ENCODE measurements at places on chromosomes 11 and 22.
A peak's percentile ranks its signal among the peaks of the same experiment; 100 is the strongest.

GRCh38 chr11:116791002-116791812 lies 472 bp downstream of the APOA5 start:
- no peak overlapping the region for H3K27ac ChIP-seq
- no peak overlapping the region for H3K4me3 ChIP-seq
- DNase-seq, result peak; percentile 77
- H3K27me3 ChIP-seq, result no peaks in the 10 kb centered on the region

GRCh38 chr11:101864098-101864497 lies 50.7 kb upstream of the CEP126 start:
- H3K4me1 ChIP-seq, result no peaks in the 10 kb centered on the region
- no peak overlapping the region for H3K4me3 ChIP-seq
- DNase-seq, result no peak

DNA sequence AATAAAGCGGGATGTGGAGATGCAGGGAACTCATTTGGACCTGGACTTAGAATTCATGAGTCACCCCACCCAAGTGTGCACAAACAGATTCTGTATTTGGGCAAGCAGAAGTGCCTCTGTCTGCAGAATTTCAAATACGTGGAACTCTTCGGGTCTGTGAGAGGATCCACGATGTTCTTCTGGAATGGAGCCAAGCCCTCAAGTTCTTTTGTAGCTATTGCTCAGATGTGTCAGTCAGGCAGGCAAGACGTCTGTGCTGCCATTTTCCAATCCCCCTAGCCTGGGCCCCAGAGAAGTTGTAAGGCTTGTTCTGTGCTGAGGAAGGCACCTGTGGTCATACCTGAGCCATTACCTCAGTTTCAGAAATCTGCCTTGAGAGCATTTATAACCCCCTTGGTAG lies 132.8 kb upstream of the RASSF10 start:
- no peak overlapping the region for H3K4me3 ChIP-seq
- no peak overlapping the region for H3K27ac ChIP-seq
- H3K4me1 ChIP-seq, result no peaks in the 10 kb centered on the region
- no peaks in the 10 kb centered on the region for H3K36me3 ChIP-seq

DNA sequence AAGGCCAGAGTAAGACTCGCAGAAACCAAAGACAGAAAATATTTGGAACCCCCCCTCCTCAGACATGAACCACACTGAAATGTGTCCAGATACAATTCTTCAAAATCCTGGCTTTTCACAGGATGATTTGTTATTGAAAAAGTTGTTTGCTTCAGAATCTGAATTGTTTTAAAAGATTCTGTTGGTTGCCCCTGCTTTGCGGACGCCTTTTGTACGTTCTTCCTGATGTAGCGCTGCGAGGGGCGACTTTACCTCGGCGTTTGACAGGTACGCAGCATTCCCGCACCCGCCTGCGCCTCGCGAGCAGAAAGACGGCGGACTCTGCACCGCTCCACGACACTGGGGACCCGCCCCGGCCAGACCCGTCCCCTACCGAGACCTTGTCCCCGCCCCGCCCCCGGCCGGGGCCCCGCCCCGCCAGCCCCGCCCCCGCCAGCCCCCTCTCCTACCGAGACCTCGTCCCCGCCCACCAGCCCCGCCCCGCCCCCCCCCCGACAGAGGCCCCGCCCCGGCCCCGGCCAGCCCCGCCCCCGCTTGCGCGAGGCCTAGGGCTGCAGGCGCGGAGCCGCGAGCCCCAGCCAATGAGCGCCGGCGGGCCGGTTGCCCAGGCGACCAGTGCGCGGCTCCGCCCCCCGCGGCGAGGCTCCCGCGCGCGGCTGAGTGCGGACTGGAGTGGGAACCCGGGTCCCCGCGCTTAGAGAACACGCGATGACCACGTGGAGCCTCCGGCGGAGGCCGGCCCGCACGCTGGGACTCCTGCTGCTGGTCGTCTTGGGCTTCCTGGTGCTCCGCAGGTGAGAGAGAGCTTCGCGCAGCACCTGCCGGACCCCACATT lies at the start of gene GLB1L2:
TSS of gene GLB1L2 (plus strand) at position 635 of the 835 bp plus-strand sequence. CDS start at position 709, 74 bp downstream.
- H3K4me3 ChIP-seq, result peak within 1 kb of the TSS; percentile 47
- no peaks in the 10 kb centered on the region for H3K36me3 ChIP-seq
- H3K27me3 ChIP-seq, result peaks cover 12% of the 10 kb centered on the region
- DNase-seq, result peak; percentile 89
- no peak within 1 kb of the TSS for H3K27ac ChIP-seq

DNA sequence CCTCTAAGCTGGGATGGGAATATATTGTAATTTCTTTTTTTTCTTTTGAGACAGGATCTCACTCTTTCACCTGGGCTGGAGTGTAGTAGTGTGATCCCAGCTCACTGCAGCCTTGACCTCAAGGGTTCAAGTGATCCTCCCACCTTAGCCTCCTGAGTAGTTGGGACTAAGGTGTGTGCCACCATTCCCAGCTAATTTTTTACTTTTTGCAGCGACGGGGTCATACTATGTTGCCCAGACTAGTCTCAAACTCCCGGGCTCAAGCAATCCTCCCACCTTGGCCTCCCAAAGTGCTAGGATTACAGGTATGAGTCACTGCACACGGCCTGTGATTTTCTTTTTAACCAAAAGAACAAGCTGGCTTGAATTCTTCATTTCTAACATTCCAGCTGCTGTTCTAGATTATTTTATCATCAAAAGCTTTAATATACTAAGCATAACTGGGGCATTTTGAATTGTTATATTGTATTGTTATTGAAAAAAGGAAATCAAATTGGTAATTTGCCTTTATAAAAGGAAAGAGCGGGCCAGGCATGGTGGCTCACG lies 26.8 kb upstream of the PPP2R1B start:
- no peak overlapping the region for H3K27ac ChIP-seq
- H3K27me3 ChIP-seq, result no peaks in the 10 kb centered on the region
- no peak for DNase-seq
- no peaks in the 10 kb centered on the region for H3K4me1 ChIP-seq
- no peak overlapping the region for H3K4me3 ChIP-seq
- H3K36me3 ChIP-seq, result peaks cover 6% of the 10 kb centered on the region

DNA sequence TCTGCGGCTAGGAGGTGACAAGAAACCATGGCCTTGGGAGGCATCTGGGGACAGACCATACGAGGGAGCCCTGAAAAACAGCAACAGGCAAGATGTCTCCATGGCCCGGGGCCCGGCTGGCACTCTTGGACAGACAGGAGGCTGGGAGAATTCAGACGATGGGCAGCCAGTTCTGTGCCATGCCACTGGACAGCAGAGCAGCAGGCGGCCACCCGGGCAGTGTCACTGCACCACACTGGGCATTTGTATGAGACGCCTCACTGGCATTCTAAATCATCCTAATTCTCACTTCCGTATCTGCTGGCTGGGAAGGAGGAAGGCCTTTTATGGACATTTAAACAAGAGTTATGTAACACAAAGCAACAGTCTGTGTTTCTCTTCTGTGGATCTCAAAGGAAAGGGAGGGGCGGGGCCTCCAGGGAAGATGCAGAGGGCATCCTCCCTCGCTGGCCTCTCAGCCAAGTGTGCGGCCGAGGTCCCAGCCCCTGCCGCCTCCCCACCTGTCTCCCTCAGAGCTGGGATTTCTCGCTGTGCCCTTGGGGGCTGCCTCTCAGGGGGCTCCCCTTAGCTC lies 350.3 kb downstream of the SHANK2 start:
- no peaks in the 10 kb centered on the region for H3K36me3 ChIP-seq
- DNase-seq, result no peak
- no peak overlapping the region for H3K4me3 ChIP-seq

DNA sequence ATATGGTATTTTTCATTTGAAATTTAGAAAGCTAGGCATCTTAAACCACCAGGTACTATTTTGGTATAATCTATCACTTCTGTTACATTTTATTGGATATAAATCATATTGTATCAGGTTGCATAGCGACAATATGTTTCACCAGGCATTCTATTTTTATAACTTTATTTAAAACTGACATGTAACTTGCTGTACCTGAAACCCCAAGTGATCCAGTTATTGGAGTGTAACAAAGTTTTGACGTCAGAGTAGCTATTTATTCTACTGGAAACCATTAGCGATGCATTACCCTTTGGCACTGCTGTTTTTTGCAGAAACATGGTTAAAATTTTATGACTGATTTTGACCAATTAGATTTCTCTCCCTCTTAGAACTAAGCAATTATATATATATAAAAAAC lies 160.7 kb downstream of the METTL15 start:
- no peak for DNase-seq
- H3K36me3 ChIP-seq, result no peaks in the 10 kb centered on the region
- no peaks in the 10 kb centered on the region for H3K4me1 ChIP-seq

- DNase-seq, result no peak
- H3K4me3 ChIP-seq, result no peak overlapping the region
- peak overlapping the region; percentile 52 for H3K27ac ChIP-seq
- H3K27me3 ChIP-seq, result no peaks in the 10 kb centered on the region
- no peaks in the 10 kb centered on the region for H3K4me1 ChIP-seq
Measured at GRCh38 chr11:72951888-72952287, 137.7 kb downstream of the ATG16L2 start.
